RPMI7951 (cell line): ENCODE measurements at places on chromosomes 1 and 21. TPM values are rescaled to one million over a fixed set of nuclear protein-coding genes. Genes with fewer than 3 reads are reported as not detected.

ADORA1 gene
- total RNA-seq, result 15.0 and 16.6 TPM in 2 replicates

MRPS6 gene
- total RNA-seq, result 20.1 and 21.1 TPM in 2 replicates

HMGCS2 gene
- not detected in 2 replicates for total RNA-seq

PRKCZ gene
- 2.3 and 5.2 TPM in 2 replicates for total RNA-seq

DNA sequence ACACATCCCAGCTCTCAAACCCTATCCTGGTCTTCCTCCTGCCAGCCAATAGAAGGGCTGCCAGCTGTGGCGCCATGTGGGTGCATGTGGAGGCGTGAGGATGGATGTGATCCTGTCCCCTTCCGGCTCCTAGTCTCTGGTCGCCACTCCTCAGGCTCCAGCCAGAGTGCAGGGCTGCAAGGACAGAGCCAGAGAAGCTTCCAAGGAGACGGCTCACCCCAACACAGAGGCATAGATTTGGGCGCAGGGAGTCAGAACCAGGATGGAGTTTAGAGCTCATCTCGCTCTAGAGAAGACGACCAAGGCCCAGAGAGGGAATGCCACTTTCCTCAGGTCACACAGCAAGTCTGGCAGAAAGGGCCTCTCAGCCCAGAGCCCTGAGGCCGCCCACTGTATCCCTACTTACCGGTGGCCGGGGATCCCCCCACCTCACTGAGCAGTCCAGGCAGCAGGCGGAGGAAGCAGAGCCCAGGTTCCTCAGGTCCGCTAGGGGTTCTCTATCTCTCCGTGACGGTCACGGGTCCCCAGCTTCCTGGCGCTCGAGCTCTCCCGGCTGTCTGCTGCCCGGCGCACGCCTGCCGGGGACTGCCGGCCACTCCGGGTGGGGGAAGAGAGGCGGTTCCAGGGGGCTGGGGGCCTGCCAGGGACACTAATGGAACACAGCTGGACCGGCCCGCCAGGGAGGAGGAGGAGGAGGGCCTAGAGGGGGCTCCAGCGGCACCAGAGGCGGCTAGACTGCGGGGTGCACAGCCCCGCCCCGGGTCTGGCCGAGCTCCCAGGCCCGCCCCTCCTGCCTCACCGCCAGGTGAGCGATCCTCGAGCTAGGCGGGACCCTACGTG, at the start of gene COL16A1:
Gene COL16A1, minus strand, starts transcription at position 587 of the 840 bp plus-strand sequence. CDS start 1,824 bp downstream, outside the sequence.
- no peak for DNase-seq

- no peak for DNase-seq
Observed at GRCh38 chr1:233631810-233632405, 18.0 kb downstream of the KCNK1 start.

DNA sequence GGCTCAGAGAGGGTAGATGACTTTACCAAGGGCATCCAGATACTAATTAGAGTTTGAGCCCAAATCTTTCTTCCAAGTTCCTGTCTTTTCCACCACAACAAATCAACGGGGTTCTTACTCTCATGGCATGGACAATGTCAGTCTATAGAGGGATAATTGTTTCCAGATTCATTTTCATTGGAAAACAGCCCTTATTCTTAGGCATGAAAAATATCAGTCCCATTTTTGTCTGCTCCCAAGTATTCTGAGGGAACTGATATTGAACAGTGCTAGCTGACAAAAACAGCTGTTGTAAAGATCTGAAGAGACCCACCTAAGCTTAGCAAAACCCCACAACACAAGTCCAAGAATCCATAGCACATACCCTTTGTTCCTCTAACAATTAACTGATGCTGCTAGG, 349.1 kb upstream of the BEND5 start:
- no peak for DNase-seq

- DNase-seq, result peak; percentile 64
Observed at GRCh38 chr1:11927866-11928592, 1.8 kb upstream of the KIAA2013 start.

GRCh38 chr1:244077473-244078220, 26.6 kb downstream of the ZBTB18 start:
- DNase-seq, result peak; percentile 19

DNA sequence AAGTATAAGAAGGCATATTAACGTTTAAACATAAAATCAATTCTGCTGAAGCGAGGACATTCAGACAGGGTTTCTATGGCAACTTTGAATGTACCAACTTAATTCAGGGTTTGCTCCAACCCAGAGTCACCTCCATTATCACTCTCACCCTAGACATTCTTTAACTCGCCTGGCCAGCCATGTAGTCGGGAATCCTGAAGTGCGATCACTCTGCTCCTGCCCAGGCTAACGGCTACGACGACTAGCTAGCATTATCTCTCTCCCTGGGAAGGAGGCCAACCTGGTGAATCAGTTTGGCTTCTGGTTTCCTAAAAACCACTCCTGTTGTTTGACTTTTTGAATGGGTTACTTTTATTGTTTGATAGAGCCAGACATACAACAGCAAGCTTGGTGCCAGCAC, 38.9 kb upstream of the ZBTB18 start:
- peak; percentile 80 for DNase-seq
